ENCODE measurements at places on chromosomes 13 and 19.

- DNase-seq = no peak
These were observed 783.3 kb upstream of the ATXN8OS start for GRCh38 chr13:69324090-69324886.

DNA sequence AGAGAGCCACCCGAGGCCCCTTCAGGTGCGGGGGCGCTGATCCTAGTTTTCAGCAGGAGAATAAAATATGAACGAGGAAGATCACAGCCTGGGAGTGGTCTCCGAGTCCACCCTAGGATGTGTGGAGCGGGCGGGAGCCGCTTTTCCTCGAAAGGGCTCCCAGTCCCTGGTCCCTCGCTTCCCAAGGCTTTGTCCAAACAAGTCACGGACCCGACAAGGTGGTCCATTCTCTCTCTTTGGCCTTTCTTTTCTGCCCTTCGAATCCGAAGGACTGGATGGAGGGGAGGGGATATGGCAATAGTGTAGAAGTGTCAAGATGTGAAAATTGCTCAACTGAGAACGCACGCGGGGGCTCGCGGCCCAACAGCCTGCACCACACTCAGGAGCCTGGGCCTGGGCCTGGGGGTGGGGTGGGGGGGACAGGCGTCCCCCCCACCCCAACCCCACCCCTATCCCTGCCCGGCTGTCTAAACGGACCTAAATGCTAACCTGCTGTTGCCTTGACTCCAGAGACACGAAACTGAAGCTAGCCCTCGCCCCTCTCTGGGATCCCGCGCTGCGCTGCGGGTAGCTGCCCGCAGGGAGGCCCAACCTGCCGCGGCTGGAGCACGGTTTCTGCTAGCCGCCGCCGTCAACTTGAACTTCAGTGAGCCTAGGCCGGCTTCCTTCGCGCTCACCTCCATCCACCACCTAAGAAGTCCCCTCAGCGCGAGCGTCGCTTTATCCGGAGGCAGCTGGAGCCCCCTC lies 7.1 kb downstream of the ZIC2 start:
- DNase-seq = no peak

GRCh38 chr13:30864433-30865122 lies 41.5 kb upstream of the MEDAG start:
- no peak for DNase-seq

- no peak for DNase-seq
These were observed 2.8 kb downstream of the PALM3 start for GRCh38 chr19:14059093-14059480.

- no peak for DNase-seq
These were observed 3.1 kb downstream of the RAB4B start for GRCh38 chr19:40781140-40781539.

- no peak for DNase-seq
These were observed 1.9 kb upstream of the AKT2 start for GRCh38 chr19:40286971-40287421.

GRCh38 chr13:114149774-114150740 lies 17.6 kb upstream of the RASA3 start:
- DNase-seq = no peak

DNA sequence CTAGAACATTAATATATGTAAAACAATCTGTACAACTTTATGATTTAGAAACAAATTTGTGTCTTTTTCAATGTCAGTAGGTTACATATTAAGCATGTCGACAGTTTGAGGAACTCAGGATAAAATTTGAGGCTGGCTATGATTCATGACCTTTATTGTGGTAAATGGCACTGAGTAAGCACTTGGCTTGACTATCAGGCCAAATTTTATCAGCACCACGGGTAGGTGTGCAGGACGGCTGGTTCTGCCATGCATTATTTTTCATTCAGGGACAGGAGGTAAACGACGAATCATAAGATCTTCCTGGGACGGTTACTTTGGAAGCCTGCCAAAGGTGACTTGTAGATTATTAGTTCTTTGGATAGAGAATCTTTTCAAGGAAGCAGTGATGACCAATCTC lies 19.9 kb upstream of the CYP4F8 start:
- no peak for DNase-seq

GRCh38 chr13:33464345-33464744 lies 178.8 kb upstream of the STARD13 start:
- no peak for DNase-seq

DNA sequence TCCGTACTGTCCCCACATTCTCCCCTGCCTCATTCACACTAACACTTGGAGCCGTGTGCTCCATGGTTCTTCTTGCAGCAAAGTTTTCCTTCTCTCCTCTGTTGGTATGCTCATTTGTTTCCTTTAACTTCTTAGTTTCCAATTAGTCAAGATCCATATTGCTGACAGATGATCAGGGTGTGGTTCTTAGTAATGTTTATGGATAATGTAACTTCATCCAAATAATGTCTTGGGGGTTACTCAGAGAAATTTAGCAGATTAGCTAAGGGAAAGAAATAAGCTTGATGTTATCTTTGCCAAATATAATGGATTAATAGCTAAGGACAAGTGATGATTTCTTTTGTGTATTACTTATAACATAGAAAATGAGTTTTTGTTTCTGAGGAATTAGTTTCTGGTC lies 174.4 kb downstream of the NUFIP1 start:
- DNase-seq = no peak

DNA sequence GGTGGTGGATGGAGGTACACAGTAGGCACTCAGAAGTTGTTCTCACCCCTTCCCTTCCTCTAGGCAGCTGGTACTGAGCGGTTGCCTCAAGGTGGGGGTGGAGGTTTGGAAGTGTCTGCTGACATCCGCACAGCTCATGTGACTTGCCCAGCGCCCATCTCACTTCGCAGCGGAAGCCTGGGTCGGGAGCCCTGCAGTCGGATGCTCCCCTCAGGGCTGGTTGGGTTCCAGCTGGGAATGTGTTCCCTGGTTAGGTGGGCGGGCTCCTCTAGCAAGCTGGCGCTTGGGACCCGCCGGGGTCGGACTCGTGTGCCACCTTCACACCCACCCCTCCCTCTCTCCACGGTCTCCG lies 10.2 kb downstream of the PPP1R37 start:
- DNase-seq = no peak

DNA sequence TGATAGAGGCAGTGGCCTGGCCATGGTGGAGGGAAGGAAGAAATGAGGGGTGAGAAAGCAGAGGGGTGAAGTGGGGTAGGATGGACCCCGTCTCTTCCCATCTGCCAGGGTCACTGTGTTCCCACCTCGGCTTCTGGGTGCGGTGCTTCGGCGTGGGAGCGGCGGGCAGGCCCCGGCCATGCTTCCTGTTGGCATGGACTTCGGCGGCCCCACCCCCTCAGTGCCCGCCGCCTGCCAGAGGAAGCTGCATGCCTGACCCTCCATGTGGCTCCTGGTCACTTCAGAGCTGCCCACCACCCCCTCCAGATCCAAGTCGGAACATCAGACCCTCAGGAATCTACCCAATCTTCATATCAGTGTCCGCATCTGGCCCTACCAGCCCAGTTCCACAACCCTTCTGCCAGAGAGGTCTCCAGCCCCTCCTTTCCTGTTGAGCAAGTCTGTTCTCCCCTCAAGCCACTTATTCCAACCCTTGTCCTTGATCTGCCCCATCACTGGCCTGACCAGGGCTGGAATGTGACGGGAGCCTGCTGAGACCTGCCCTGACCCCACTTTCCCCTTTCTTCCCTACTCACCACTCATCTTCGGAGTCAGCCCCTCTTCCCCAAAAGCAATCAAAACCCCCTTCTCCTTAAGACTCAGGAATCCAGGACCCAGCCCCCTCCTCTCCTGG lies 1.5 kb downstream of the KCNN4 start:
- DNase-seq = no peak

Data from activated naive CD4-positive, alpha-beta T cell treated with anti-CD3 and anti-CD28 coated beads, Interleukin-2, amount 50 U/mL, for 72 hours (primary cell).